ENCODE measurements at places on chromosomes 2 and 18.

DNA sequence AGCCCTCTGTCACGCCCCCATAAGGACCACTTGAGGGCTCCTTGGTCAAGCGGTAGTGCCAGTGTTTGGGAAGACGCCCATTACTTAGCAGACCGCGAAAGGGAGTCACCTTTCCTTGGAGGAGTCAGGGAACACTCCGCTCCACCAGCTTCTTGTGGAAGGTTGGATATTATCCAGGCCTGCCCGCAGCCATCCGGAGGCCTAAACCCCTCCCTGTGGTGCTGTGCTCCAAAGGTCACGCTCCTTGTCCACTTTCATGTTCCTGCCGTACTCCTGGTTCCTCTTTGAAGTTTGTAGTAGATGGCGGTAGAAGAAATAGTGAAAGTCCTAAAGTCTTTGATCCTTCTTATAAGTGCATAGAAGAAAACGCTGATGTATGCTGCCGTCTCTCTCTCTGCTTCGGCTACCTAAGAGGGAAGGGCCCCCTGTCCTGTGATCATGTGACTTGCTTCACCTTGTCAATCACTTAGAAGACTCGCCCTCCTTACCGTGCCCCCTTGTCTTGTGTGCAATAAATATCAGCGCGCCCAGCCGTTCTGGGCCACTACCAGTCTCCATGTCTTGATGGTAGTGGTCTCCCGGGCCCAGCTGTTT is 1.7 kb upstream of the CATIP start:
- no peak for DNase-seq

GRCh38 chr2:51483720-51484119 is 451.8 kb upstream of the NRXN1 start:
- no peak for DNase-seq

DNA sequence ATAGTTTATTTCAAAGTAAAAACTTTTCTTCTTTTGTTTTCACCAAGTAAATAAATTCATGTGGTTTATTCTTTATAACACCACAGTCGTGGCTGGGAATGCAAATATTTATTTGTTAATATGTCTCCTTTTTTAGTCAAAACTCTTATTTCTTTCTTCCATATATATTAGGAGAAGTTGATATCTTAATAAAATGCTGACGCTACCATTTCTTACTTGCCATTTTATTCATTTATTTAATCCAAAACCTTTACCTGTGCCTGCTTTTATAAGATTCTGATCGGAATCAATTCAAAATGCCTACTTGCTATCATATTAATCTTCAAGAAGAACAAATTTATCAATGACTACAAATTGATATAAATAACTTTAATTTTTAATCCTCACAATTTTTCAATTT is 362.9 kb upstream of the FSIP2 start:
- no peak for DNase-seq

DNA sequence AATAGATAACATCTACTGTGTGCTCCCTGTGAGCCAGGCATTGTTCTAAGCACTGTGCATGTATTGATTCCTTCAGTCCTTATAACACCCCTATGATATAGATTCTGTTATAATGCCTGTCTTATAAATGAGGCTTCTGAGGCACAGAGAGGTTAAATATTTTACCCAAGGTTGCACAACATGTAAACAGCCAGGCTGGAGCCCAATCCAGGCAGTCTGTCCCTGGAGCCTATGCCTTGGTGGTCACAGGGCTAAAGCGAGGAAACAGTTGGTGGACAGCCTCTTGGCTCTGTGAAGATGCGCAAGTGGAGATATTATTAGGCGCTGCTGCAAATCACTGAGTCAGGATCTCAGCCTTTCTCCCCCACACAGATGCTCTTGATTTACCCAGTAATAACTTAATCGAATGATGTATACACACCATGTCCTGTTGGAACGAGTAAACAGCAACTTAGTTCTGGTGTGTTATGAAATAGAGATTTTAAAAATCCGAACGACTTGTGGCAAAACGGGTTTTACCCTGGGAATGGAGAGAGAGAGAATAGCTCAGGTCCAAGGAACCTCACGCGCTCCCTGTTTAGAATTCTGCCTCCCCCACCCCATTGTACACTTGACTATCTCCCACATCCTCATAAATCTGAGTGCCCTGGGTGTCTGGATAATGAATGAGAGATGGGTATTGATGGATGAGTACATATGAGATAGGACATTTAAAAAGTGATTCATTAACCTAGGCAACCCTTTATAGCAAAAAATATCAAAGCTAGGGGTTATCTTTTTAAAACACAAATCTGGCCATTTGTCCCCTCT is 231.9 kb downstream of the BCL2 start:
- DNase-seq: no peak

- DNase-seq: no peak
Measured at GRCh38 chr2:216775043-216775453, 79.7 kb upstream of the IGFBP5 start.

GRCh38 chr2:67898595-67898994 is 164.2 kb downstream of the C1D start:
- no peak for DNase-seq

GRCh38 chr18:75317300-75317699 is 106.7 kb downstream of the TSHZ1 start:
- no peak for DNase-seq

- DNase-seq: no peak
Measured at GRCh38 chr2:19256121-19256601, 102.3 kb downstream of the OSR1 start.

DNA sequence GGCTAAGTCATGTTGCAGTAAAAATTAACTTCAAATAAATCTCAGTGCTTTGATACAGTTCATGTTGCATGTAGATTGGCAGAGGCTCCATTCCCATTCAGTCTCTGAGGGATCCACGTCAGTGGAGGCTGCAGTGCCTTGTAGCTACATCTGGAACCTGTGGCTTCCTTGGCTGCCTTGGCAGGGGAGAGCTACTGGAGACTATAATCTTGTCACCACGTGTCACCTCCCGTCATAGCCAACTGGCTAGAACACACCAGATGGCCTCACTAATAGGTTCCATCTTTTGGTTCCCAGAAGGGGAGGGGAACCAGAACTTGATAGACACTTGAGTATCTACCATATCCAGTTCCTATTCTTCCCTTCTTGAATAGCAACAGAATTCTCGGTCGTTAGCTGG is 28.4 kb downstream of the E2F6 start:
- DNase-seq: no peak

DNA sequence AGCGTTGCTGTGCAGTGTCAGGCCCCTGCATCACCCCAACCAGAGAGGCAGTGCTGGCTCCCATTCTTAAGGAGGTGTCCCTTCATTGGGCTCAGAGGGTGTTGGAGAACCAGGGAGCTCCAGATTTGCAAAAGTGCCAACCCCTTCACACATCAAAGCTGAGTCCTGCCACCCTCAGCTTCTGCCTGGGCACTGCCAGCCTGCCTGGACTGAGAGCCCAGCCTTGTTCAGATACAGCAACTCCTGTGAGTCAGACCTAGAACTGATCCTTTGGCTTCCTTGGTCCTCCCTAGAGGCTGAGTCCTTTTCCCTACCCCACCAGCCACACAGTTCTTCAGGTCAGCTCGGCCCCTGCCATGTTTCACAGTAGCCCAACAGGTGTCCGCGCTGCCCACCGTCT is 424.9 kb upstream of the MYT1L start:
- no peak for DNase-seq

DNA sequence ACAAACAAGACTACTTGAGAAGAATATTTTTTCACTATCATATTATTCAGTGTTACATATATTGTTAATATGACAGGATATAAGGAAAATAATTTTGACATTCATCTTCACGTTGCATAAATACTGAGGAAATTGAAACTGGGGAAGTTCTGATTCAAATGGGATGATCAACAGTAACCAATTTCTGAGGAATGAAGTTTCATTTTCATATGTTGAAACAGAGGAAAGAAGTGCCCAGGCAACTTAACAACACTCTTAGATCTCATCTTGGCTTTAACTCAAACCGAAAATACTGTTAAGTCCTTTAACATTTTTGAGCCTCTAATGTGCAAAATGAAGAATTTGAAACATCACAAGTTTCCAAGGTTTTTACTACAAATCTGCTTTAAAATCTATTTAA is 612.2 kb upstream of the VRK2 start:
- DNase-seq: no peak

- DNase-seq: no peak
Measured at GRCh38 chr2:138649571-138649970, 130.6 kb downstream of the NXPH2 start.

- DNase-seq: no peak
Measured at GRCh38 chr2:147917161-147917560, 72.3 kb downstream of the ACVR2A start.

- no peak for DNase-seq
Measured at GRCh38 chr18:56541340-56541739, 97.1 kb downstream of the TXNL1 start.

- no peak for DNase-seq
Measured at GRCh38 chr2:152120430-152120829, 21.6 kb upstream of the CACNB4 start.

GRCh38 chr18:46042571-46043123 is 29.4 kb downstream of the PSTPIP2 start:
- no peak for DNase-seq

- no peak for DNase-seq
Measured at GRCh38 chr2:223439184-223439583, 163.0 kb downstream of the SCG2 start.

- no peak for DNase-seq
Measured at GRCh38 chr2:200351815-200352214, 45.3 kb downstream of the SPATS2L start.

- no peak for DNase-seq
Measured at GRCh38 chr2:19899985-19900930, 1.5 kb downstream of the TTC32 start.

DNA sequence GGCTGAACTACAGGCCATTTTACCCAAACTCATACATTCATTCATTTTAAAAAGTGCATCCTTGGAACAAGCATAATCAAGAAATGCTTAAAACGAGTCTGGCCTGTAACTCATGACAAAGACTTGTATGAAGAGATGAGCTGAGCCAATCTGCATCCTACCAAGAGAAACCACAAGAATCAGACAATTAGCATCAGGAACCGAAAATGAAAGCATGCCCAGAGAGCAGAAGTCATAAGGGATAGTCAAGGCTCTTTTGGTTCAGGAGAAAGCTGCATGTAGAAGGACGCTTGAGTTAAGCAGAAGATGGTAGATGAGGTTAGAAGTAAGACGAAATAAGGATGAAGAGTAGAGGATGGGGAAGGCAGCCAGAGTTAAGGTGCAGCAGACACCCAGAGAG is 137.0 kb upstream of the CTNNA2 start:
- DNase-seq: no peak

GRCh38 chr2:3146772-3147650 is 230.6 kb downstream of the EIPR1 start:
- DNase-seq: no peak

DNA sequence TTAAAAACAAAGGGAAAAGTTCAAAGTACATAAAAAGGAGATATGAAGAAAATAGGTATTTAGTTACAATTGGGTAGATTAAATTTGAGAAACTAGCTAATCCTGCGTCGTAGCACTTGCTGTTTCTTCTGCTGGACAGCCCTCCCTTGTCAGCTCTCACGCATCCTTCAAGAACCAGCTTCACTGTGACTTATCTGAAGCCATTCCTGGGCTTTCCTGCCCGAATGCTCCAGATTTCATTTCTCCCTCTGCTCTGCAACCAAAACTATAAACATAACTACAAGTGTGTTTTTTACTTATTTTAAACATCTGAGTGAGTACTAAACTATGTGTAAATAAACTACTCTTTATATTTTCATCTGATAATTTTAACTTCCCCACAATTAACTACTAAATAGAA is 149.2 kb downstream of the MTCL1 start:
- no peak for DNase-seq

DNA sequence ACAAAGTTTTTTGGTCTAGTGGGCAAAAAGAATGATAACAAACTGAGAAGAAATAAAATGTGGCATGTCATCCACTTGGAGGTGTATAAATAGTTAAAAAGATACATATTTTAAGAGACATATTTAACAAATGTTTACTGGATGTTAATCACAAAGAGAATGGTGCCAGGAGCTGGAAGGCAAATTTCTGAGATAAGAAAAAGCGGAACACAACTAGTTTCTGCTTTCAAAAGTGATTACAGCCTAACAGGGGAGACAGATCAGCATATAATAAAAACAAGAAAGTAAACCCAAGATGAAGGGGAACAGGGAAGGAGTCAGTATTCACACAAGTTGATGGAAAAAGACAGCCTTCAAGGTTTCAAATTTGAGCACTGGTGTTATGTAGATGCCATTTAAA is 91.3 kb downstream of the OLA1 start:
- DNase-seq: no peak

GRCh38 chr2:230998882-230999281 is 3.0 kb downstream of the SPATA3 start:
- DNase-seq: no peak

GRCh38 chr2:37854676-37855282 is 70.3 kb upstream of the RMDN2 start:
- DNase-seq: no peak

- no peak for DNase-seq
Measured at GRCh38 chr2:85062565-85062964, 70.6 kb upstream of the TCF7L1 start.

GRCh38 chr18:2186967-2187366 is 384.3 kb downstream of the METTL4 start:
- no peak for DNase-seq

GRCh38 chr18:62596145-62597005 is 73.5 kb downstream of the ZCCHC2 start:
- no peak for DNase-seq

DNA sequence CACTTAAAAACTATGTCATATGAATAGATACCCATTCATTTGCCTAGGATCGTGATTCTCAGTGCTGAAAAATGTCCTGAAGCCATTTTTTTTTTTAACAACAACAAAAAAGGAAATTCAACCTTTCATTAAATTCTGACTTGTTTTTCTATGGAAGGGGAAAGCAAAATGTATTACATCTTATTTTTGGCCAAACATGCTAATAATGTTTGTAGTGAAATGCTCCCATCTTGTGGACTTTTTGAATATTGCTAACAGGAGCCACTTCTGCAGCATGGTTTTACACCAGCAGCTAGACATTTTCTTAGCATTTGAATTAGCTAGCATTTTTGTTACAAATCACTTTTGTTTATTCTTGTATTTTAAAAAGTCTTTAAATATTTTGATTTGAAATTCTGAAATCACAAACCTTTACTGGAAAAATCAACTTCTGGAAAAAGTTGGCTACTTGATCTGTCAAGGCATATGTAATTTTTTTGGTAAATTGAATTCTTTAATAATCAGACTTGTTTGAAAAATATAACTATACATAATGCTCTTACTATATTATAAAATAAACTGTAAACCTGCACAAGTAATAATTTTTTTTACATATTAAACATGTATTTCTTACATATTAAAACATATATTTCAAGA is 75.8 kb downstream of the KIDINS220 start:
- peak; percentile 30 for DNase-seq

All from NCI-H1436 (cell line).